Activated CD4-positive, alpha-beta memory T cell treated with anti-CD3 and anti-CD28 coated beads for 36 hours (primary cell): ENCODE measurements at places on chromosomes 6 and 20.

GRCh38 chr6:124573953-124574352 is 388.3 kb upstream of the RNF217 start:
- no peak for DNase-seq

DNA sequence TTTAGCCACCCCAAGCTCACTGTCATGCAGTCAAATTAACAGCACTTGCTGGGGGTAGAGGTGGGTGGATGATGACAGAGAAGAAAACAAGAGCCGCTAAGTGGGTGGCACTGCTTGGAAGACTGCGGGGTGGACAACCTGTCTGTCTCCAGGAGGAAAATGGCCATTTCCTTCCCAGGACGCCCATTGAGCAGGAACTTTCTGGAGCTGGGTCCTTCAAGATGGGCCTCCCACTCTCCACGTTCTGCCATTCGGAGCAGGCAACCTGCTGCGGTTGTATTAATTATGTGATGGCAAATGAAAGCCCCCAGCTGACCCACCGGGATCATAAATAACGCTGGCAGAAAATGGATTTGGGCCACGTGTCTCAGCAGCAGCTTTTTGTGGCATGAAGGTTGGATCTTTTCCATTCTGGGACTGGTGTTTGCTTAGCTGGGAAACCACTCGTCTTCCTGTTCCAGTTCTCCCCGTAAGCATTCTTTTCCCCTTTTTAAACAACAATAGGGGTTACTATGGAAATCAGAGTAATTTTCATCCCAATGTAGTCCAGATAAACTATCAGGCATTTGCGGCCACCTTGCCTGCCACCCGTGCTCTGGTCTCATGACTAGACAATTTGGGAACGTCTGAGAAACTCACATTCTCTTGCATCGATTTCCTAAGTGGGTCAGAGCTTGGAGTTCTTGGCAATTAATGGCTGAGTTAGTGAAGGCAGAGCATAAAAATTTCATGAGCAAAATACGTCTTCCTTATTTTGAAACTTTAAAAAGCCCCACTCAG is 215.5 kb downstream of the ANKRD60 start:
- DNase-seq: no peak

- DNase-seq: no peak
Observed at GRCh38 chr20:4671015-4671414, 50.7 kb upstream of the PRND start.

GRCh38 chr6:3999800-4000661 is 78.9 kb downstream of the FAM217A start:
- no peak for DNase-seq

DNA sequence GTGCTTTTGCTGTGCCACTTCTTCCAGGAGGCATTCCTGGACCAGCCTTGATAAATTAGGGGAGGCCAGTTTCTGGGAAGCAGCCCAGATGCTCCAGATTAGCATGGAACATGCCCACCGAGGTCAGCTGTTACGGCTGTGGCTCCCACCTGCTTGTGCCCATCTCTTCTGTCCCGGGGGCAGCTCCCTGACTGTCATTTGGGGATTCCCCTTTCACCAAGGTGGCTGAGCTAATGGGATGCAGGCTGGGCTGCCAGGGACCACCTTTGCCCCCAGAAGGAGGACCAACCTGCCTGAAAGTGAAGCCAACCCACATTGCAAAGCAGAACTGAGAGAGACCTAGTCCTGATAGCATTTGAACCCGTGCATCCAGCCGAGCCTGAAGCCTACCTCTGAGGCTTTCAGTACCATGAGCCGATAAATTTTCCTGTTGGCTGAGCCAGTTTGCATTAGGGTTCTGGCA is 85.3 kb downstream of the PTPN1 start:
- no peak for DNase-seq

- no peak for DNase-seq
Observed at GRCh38 chr20:8532169-8532568, 400.1 kb downstream of the PLCB1 start.

DNA sequence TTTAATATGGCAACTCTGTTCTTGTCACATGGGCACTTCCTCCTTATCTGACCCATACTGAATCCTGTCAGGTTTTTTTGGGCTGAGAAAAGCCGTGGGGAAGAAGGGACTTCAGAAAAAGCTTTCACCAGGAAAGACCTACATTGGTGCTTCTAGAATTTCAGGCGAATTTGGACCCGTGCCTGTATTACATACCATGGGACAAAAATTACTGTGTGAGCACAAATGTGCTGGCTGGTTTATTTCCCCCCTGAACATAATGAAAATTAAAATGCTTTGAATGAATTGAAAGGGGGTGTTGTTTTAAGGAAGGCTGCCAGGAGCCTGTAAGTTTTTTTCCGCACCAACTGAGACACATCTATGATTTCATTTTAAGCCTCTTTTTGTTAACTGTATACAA is 29.6 kb downstream of the CAP2 start:
- DNase-seq: no peak

DNA sequence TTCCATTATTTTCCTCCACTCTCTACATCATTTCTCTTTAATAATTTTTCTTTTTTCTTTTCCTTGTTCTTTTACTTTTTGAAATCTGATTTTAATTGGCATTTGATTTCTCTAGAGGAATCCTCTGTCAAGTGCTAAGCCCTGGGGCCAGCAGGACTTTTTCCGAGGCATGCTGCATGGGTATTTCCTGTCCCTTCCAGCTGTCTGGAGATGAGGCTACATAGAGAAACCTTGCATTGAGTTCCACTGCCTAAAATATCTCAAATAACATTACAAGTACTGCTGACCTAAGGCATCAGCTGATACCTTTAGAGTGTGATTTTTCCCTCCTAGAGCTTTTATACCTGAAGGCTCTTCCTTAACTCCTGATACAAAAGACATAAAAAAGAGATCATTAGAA is 6.2 kb downstream of the RNF217 start:
- DNase-seq: no peak

DNA sequence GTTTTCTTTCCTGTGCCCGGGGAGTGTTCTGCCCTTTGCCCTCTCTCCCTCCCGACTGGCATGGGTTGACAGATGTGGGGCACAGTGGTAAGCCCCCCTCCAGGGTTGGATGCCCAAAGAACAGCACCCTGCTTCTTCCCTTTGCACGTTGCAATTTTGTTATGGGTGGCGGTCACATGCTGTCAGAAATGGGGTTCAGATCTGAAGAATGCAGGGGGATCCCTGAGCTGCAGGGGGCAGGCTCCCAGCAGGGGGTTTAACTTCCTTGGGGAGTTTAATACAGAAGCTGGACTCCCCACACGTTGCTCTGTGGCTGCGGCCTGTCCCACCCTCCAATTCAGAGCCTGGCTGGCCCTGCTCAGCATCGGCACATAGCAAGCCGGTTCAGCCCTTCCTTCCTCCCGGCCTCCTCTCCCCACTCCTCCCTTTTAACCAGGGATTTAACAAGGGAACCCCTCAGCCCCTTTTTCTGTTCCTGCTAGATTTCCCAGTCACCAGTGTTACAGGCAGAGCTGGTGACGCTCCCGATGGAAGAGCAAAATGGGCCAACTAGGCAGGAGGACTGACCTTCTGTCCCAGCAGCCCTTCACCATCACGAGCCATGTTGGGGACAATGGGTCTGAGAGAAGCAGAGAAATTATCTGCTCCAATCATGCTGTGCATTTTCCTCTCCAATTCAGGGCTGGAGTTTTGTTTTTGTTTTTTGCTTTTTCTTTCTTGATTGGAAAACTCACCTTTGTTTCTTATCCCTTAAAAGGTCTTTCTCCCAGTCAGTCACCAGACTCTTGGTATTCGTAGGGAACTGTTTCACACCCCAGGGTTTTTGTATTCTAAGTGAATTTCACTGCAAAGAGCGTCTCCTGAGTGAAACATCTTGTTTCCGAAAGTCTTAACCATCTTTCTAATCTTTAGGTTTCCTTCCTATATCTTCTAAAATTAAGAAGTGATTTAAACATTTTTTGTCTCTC is 6.8 kb downstream of the FOXF2 start:
- DNase-seq: no peak

- DNase-seq: no peak
Observed at GRCh38 chr6:129981598-129981997, 36.8 kb upstream of the L3MBTL3 start.
